ENCODE measurements at places on chromosomes 12 and 14.

GRCh38 chr12:62767496-62767895, 167.5 kb downstream of the PPM1H start:
- no peak for DNase-seq

DNA sequence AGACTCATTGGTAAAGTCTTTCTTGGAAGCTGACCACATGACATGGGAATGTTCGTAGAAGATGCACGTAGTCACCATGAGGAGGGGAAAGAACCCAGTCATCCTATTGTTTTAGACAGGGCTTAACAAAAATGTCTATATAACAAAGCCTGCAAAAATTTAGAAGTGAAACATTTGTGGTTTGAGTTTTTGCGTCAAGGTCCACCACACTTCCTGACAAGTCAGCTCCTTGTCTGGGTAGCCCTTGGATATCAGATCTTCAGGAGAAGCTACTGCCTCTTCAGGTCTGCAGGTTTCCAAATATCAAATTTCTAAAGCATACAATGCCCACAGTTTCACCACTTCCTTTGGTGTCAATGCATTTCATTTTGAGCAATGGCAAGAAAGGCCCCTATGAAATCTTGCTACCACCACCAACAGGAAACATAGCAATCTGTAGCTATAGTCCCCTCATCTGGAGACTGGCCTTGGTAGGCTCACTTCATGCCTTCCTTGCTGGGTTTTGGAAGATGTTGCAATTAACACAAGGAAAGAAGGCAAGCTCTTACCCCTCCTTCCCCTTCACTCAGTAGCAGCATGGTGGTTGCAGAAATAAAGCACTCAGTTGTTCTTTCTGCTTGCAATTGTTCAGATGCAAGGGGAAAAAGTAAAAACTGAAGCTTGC, 235.2 kb downstream of the PCNX1 start:
- no peak for DNase-seq

DNA sequence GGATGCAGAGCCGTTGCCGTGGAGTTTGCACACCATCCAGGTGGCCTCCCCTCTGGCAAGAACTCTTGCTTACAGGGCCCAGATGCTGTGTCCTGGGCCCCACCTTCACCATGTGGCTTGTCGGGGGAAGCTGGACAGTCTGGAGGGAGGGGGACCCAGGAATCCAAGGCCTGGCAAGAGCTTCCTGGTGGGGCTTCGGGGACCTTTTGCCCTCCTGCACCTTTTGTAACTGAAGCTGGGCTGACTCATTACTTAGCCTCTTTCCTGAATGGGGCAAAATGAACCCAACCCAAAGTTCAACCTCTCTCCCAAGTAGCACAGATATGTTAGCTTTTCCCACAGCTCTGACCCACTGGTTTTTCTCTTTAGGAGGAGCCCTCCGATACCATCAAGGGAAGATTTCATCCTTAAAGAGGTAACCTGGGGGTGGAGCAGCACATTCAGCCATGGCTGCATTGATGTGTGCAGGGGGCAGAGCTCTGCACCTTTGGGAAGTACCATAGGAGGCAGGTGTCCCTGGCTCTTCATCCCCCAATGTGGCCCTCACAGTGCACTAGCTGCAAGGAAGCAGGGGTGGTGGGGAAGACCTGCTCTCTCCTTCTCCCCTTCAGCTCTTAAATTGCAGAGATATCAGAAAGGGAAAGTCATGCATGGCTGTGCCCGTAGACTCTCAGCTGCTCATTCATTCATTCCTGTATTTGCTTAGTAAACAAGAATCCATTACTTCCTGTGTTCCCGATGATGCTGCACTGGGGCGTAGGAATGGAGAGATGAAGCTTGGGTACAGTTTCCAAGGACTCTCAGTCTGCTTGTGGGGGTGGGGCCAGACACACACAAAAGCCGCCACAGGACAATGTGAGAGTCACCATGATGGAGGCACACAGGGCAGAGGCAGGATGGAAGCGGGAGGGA, 13.0 kb downstream of the MVK start:
- DNase-seq: no peak

GRCh38 chr12:116458492-116458891, 100.7 kb upstream of the MAP1LC3B2 start:
- no peak for DNase-seq

DNA sequence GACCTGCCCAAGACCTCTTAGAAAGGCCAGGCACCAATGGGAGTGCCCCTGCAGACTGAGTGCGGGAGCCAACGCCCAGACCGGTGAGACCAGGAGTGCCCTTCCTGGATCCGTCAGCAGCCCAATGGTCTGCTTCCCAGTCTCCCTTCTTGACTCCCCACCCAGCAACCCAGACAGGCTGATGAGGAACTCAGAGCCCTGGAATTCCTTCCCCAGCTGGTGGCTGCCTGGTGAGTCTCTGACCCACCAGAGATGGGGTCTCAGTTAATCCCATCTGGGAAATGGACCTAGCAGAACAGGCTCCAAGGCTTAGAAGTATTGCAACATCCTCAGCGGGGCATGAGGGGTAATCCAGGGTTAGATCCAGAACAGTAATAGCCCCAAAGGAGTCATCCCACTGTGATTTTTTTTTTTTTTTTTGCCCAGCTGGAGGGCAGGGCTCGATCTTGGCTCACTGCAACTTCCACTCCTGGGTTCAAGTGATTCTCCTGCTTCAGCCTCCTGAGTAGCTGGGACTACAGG, 1.5 kb upstream of the RASAL1 start:
- DNase-seq: no peak

- no peak for DNase-seq
These were observed 42.0 kb upstream of the PRICKLE1 start for GRCh38 chr12:42631513-42631912.

DNA sequence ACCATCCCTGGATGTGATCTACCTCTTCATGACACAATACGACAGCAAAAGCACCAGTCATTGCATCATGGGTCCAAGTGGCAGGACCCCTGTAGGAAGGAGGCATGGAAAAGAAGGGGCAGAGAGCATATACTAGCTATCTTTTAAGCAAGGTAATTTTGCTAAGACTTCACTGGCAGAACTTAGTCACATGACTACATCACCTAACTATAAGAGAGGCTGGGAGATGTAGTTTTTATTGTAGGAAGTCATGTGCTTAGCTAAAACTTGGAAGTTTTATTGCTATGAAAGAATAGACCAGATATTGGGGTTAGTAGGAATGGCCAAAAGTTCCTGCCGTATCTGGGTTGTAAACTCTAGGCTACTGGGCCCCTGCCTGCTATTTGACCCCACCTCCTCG, 18.6 kb upstream of the CHST11 start:
- no peak for DNase-seq

- DNase-seq: no peak
These were observed 64.7 kb downstream of the PPP2R5E start for GRCh38 chr14:63478437-63478852.

DNA sequence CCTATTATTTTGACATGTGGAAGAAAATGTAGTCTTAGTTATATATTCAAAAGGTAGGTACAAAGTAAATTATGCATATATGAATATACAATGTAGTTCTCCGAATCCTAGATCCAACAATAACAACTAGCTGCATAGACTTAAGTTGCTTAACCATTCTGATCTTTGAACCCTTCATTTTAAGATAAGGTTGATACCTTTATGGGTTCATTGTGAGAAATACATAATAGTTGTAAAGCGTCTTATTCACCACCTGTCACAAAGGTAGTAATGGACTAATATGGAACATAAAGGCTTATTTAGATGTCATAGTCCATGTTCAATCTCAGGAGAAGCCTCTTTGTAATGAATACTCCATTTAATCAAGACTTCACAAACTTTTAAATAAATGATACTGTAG, 263.6 kb downstream of the TMTC2 start:
- DNase-seq: no peak

DNA sequence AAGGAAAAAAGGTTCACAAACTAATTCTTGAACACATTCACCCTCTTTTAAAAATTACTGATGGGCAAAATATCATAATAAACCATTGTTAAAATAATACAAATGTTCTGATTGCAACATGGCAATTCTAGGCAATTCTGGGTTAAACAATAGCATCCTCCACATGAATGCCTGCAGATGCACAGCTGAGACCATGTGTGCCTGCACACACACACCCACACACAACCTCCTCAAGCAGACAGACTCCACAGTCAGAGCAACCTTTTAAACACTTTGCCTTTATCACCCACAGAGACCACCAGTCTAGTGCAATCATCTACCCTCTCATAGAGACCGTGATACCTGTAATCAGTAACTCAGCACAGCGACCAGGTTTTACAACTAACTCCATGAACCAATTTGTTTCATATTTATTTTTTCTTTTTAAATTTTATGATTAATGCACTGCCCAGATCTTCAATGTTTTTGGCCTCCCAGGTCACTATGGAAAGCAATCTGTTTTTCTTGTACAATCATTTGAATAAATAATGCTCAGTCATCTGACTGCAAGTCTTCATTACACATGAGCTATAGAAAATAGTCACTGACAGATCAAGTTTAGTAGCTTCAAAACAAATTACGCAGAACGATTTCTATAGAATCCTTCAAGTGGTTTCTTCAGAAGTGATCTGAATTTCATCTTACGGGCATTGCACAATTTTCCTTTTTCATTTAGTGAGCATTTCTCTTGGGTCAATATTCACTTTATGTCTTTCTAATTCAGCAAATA, 105.8 kb downstream of the PRKD1 start:
- no peak for DNase-seq

DNA sequence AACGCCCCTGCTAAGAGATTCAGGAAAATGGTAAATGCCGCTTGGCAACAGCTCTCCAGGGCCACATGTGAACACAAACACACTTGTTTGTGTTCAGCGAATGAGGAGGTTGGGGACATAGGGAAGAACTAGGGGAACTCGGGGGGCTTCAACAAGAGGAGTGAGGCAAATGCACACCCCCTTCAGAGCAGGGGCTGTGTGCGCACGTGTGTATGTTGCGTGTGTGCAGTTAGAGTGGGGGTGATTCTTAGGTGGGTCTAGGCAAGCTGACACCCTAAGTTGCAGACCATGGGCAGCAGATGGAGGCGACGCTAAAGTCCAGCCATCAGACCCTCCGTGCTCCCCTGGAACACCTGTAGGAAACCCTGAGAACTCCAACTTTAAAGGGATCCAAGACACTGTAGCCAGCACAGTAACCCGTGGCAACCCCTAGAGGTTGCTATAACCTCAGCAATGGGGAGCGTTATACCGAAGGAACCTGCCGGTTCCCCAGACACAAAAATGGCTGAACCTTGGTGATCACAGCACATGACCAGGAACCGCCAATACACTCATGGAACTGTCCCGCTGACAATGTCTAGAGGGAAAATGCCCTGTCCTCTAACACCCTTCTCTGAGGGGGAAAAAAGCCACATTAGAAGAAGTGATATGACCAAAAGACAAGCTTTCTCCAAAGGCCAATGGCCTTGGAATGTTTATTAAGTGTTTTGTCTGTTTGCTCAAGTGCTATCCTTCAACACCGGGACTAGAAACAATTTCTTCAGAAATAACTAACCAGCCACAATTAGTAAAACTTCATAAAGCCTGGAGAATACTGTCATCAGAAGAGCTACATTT, 86.5 kb upstream of the CEP83 start:
- DNase-seq: no peak

All from C1 segment of cervical spinal cord (tissue), 14 donors.